Gastrocnemius medialis (tissue), 4 donors: ENCODE measurements at places on chromosomes 3 and 15. TPM values are rescaled to one million over a fixed set of nuclear protein-coding genes. Genes with fewer than 3 reads are reported as not detected.

- peak overlapping the region; percentile 51 for H3K27ac ChIP-seq
- H3K4me1 ChIP-seq = peaks cover 24% of the 10 kb centered on the region
- H3K27me3 ChIP-seq = no peaks in the 10 kb centered on the region
Measured at GRCh38 chr3:38542401-38543298, 46.5 kb downstream of the EXOG start.

GRCh38 chr15:59169251-59169708, 37.4 kb upstream of the LDHAL6B start:
- peaks cover 37% of the 10 kb centered on the region for H3K36me3 ChIP-seq
- H3K4me1 ChIP-seq = no peaks in the 10 kb centered on the region
- no peak for DNase-seq
- H3K4me3 ChIP-seq = no peak overlapping the region
- no peaks in the 10 kb centered on the region for H3K27me3 ChIP-seq
- H3K27ac ChIP-seq = peak overlapping the region; percentile 47

DNA sequence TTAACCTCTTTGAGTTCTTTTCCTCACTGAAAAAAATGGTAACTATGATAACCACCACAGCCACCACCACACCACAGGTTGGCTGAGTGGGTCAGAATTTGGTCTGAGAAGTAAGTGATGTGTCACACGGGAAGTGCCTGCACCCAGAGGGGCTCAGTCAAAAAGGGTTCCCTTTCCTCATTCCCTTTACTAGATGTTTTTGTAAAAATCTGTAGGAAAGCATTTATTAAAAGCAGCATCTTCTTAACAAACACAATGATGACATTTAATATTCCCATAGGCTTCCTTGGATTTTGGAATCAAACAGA, 23.2 kb downstream of the CFAP92 start:
- no peak for DNase-seq
- no peaks in the 10 kb centered on the region for H3K36me3 ChIP-seq
- peaks cover 11% of the 10 kb centered on the region for H3K4me1 ChIP-seq

Gene ACP3
- 0.22 TPM for total RNA-seq

Gene LMAN1L
- total RNA-seq = not detected

DNA sequence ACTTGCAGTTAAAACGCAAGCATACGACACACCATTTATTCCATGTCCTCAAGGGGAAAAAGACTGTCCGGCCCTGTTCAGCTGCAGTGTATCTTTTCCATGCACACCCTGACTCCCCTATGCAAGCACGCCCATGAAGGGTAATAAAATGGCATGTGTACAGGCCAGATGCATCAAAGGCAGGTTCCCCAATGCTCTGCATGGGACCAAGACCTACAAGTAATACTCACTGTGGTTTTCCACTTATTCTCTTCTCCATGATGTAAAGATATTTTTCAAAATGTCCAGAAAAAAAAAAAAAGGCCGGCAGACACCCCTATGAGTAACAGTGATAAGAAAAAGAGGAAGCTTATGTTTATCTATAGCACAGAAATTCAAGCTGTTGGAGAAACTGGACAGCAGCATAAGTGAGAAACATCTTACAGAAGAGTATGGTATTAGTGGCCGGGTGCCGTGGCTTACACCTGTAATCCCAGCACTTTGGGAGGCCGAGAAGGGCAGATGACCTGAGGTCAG, 70.8 kb downstream of the MCF2L2 start:
- no peaks in the 10 kb centered on the region for H3K4me1 ChIP-seq
- H3K27me3 ChIP-seq = no peaks in the 10 kb centered on the region
- no peak for DNase-seq
- H3K4me3 ChIP-seq = no peak overlapping the region
- H3K36me3 ChIP-seq = no peaks in the 10 kb centered on the region
- no peak overlapping the region for H3K27ac ChIP-seq

GRCh38 chr15:78047761-78048627, 29.5 kb downstream of the TBC1D2B start:
- no peaks in the 10 kb centered on the region for H3K27me3 ChIP-seq
- no peak overlapping the region for H3K4me3 ChIP-seq
- DNase-seq = no peak
- peaks cover 42% of the 10 kb centered on the region for H3K4me1 ChIP-seq
- H3K27ac ChIP-seq = peak overlapping the region; percentile 48

GRCh38 chr3:143208976-143209714, 89.6 kb downstream of the CHST2 start:
- no peak for DNase-seq
- H3K4me3 ChIP-seq = no peak overlapping the region
- no peaks in the 10 kb centered on the region for H3K4me1 ChIP-seq
- H3K27ac ChIP-seq = no peak overlapping the region
- no peaks in the 10 kb centered on the region for H3K36me3 ChIP-seq

- H3K36me3 ChIP-seq = no peaks in the 10 kb centered on the region
- no peaks in the 10 kb centered on the region for H3K4me1 ChIP-seq
- H3K4me3 ChIP-seq = no peak overlapping the region
- DNase-seq = no peak
Measured at GRCh38 chr3:13235897-13236296, 162.7 kb upstream of the IQSEC1 start.

Gene SIDT1
- total RNA-seq = not detected

Gene GUCA1C
- total RNA-seq = not detected

DNA sequence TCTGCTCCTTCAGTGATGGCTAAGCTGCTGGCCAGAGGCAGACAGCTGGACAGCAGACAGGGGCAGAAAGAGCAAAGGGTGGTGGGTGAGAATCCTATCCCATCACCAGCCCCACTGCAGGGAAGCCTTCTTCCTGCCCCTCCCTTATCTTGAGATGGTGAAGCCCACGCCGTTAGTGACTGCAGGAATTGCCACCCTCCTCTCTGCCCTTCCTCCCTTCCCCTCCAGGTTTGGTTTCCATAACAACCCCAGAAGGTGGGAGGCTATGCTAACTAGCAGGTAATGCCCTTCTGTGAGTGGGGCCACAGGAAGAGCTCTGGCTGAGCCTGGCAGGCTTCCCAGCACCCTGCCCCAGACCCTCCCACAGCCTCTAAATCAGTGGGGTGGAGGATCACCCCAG, 32.8 kb downstream of the SCN5A start:
- no peaks in the 10 kb centered on the region for H3K4me1 ChIP-seq
- H3K27me3 ChIP-seq = no peaks in the 10 kb centered on the region
- no peak for DNase-seq
- H3K36me3 ChIP-seq = no peaks in the 10 kb centered on the region
- H3K4me3 ChIP-seq = no peak overlapping the region

DNA sequence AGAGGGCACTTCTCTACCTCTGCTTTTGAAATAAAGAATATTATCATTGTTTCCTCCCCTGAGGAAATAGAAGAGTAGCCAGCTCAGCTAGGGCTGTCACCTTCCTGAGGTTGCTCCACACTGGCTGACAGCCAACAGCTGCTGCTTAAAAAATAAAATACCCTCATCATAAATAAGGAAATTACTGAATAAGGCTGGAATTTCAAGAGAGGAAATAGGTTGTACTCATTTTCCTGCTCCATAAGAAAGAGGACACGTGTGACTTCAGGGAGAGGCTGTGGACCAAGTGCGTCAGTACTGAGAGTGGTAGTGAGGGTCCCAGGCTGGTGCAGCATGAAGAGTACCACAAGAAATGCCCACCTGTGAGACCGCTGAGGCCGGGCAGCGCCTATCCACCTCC, 8.1 kb upstream of the C2CD4B start:
- peak overlapping the region; percentile 66 for H3K27ac ChIP-seq
- H3K36me3 ChIP-seq = no peaks in the 10 kb centered on the region
- no peaks in the 10 kb centered on the region for H3K4me1 ChIP-seq
- no peaks in the 10 kb centered on the region for H3K27me3 ChIP-seq

DNA sequence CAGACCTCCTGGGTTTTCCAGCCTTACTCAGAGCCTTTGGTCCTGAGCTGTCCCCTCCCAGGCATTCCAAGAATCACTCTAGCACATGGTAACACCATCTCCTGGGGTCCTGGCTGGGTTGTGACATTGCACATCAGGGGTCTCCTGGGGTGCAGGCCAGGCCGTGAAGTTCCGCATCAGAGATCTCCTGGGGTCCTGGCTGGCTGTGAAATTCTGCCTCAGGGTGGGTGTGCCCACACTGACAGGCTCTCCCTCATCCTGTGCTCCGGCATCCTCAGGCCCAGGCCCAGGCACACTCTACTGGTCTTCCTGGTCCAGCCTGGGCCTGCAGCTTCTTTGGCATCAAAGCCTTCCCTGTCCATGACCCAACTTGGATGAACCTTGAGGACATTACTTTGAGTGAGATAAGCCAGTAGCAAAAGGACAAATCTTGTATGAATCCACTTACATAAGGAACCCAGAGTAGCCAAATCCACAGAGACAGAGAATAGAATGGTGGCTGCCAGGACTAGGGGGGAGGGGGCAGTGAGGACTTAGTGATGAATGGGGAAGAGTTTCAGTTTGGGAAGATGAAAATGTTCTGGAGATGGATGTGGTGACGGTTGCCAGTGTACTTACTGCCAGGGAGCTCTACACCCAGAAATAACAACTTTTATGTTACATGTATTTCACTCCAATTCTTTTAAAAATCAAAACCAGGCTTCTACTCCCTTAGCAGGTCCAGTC, 49.1 kb upstream of the KLF13 start:
- H3K4me3 ChIP-seq = no peak overlapping the region
- no peaks in the 10 kb centered on the region for H3K36me3 ChIP-seq
- H3K27me3 ChIP-seq = no peaks in the 10 kb centered on the region
- no peak overlapping the region for H3K27ac ChIP-seq
- DNase-seq = no peak

GRCh38 chr15:35545316-35545823, 595 bp downstream of the DPH6 start:
- peak overlapping the region; percentile 71 for H3K4me3 ChIP-seq
- peak overlapping the region; percentile 94 for H3K27ac ChIP-seq
- no peaks in the 10 kb centered on the region for H3K27me3 ChIP-seq
- H3K36me3 ChIP-seq = no peaks in the 10 kb centered on the region

DNA sequence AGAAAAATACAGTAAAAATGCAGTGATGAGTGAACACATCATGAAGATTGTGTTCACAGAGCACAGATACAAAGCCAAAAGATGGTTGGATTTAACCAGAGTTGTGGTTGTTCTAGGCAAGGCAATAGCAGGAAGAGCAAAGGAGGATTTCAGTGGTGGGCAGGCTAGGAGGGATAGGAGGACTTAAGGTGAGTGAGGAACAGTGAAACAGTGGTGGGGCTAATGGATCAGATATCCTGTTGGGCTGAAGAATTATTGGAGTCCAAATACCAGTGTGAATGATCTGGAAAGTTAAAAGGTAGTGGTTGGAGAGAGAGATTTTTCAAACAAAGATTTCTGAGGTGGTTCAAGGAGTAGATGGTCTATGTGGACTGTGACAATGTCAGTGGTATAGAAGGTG, 108.3 kb downstream of the B3GALNT1 start:
- no peak overlapping the region for H3K27ac ChIP-seq
- DNase-seq = no peak
- H3K4me3 ChIP-seq = no peak overlapping the region
- no peaks in the 10 kb centered on the region for H3K36me3 ChIP-seq
- no peaks in the 10 kb centered on the region for H3K27me3 ChIP-seq

DNA sequence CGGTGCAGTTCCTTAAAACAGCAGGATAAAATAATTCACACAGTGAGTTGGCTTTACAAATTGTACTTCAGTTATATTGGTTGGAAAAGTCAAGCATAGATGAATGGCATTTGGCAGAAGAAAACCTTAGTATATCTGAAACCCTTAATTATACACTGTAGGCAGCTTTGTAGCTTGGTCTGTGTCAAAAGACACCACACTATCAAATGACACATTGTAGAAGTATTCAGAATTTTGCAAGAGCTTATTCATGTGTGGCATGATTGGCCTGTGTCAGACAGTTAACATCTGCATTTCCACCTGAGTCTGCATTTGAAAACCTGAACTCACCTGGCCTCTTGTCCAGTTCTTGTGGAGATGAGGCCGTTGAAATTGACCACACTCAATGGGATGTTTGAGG, 13.8 kb downstream of the TMEM266 start:
- H3K4me1 ChIP-seq = peaks cover 6% of the 10 kb centered on the region
- no peak overlapping the region for H3K27ac ChIP-seq
- H3K27me3 ChIP-seq = no peaks in the 10 kb centered on the region
- no peak for DNase-seq
- H3K36me3 ChIP-seq = no peaks in the 10 kb centered on the region

Gene SCAMP5
- total RNA-seq = 0.47 TPM

Gene GOLGA8S
- total RNA-seq = 0.20 TPM

- no peaks in the 10 kb centered on the region for H3K36me3 ChIP-seq
- no peak overlapping the region for H3K4me3 ChIP-seq
- no peaks in the 10 kb centered on the region for H3K4me1 ChIP-seq
- H3K27me3 ChIP-seq = no peaks in the 10 kb centered on the region
Measured at GRCh38 chr3:152127058-152127457, 141.7 kb upstream of the MBNL1 start.

DNA sequence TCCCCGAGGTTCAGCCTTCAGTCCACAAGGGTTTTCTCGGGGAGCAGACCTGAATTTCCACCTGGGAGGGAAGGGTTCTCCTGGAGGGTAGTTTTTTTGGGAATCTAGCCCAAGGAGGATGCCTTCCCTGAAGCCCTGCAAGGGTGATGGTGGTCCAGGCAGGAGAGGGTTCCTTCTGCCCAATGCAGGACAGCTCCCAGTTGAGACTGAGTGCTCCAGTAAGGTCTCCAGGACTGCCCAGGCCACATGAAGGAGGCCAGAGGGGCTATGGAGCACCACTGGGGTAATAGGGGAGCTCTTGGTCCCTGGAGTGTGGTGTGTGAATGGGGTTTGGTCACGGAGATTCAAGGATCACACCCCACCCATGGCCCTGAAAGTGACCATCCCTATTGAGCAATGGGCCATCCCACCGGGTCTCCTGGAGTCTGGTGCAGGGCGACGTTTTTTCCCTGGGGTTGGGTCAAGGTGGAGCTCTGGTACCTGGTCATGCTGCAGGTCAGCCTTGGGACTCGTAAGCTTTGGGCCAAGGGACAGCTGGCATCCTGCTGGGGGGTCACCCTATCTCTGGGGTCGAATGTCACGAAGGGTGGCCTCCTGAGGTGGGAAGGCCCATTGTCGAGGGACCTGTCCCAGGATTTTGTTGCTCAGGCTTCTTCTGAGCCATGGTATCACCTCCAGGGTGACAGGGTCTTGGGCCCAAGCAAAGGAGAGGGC, 196.5 kb downstream of the UBE3A start:
- H3K27ac ChIP-seq = no peak overlapping the region
- no peaks in the 10 kb centered on the region for H3K36me3 ChIP-seq
- no peaks in the 10 kb centered on the region for H3K4me1 ChIP-seq
- H3K27me3 ChIP-seq = no peaks in the 10 kb centered on the region

DNA sequence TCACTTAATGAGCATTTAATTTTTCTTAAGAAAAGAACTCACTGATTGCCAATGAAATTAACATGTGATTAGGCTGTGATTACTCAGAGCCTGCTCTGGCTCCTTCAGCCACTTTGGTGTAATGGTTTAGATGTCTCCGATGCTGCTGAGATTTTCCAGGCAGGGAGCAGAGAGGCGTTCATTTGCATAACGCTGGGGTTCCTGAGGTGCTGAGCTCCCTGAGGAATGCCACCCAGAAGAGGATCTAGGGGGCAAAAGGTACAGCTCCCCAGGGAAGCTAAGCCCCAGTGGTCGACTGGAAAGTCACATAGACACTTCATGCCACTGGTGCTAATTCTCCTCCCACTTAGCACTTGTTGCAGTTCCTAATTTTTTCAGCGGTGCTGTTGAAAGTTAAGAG, 119.5 kb downstream of the USP13 start:
- peaks cover 76% of the 10 kb centered on the region for H3K36me3 ChIP-seq
- no peak overlapping the region for H3K4me3 ChIP-seq
- no peaks in the 10 kb centered on the region for H3K4me1 ChIP-seq

- H3K27me3 ChIP-seq = no peaks in the 10 kb centered on the region
- DNase-seq = no peak
- H3K27ac ChIP-seq = peak overlapping the region; percentile 43
- H3K4me3 ChIP-seq = no peak overlapping the region
- H3K4me1 ChIP-seq = peaks cover 13% of the 10 kb centered on the region
- H3K36me3 ChIP-seq = no peaks in the 10 kb centered on the region
Measured at GRCh38 chr3:11523572-11524101, 120.1 kb downstream of the VGLL4 start.

- H3K27me3 ChIP-seq = no peaks in the 10 kb centered on the region
- no peak overlapping the region for H3K27ac ChIP-seq
- H3K36me3 ChIP-seq = no peaks in the 10 kb centered on the region
- H3K4me3 ChIP-seq = no peak overlapping the region
- peaks cover 5% of the 10 kb centered on the region for H3K4me1 ChIP-seq
Measured at GRCh38 chr3:154242766-154243165, 81.5 kb downstream of the DHX36 start.
